Left ventricle myocardium inferior (tissue), 1 donor: ENCODE measurements at places on chromosomes 7 and 10. TPM values are rescaled to one million over a fixed set of nuclear protein-coding genes. Genes with fewer than 3 reads are reported as not detected.

The FASTK gene
- 75.7 TPM for total RNA-seq

The HOXA4 gene
- total RNA-seq: not detected

The HPS6 gene
- 9.3 TPM for total RNA-seq

The LIPJ gene
- not detected for total RNA-seq

The CALHM3 gene
- not detected for total RNA-seq
